ENCODE measurements at places on chromosomes 7 and 10.

DNA sequence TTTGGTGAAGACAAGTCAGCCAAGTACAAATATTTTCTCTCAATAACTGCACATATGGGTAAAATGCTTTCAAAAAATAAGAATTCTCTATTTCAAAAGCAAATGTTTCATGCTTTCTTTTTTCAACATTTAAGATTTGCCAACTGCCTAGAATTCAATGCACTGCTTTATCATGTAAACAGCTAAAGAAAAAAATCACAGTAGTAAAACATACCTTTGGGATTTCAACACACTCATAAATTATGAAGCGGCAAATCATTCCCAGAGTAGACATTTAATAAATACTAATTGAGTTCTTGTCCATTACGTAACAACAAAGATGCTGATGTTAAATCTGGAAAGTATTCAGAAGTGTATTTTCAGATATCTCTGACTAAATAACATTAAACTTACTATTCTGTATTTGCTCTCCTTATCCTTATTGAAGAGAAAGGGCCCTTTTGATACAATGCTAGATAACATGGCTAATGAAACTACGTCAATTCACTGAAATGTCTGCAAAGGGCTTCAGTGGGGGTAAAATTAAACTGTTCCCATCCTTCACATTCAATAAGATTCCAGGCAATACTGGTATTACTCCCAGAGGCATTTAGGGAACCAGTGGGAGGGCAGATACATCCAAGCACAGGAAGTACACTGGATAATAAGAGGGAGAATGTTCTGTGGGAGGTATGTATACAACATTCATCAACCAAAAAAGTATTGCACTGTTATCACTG lies 13.9 kb downstream of the NAPEPLD start:
- DNase-seq: no peak

- DNase-seq: no peak
Measured at GRCh38 chr10:83538047-83538446, 601.3 kb upstream of the GHITM start.

DNA sequence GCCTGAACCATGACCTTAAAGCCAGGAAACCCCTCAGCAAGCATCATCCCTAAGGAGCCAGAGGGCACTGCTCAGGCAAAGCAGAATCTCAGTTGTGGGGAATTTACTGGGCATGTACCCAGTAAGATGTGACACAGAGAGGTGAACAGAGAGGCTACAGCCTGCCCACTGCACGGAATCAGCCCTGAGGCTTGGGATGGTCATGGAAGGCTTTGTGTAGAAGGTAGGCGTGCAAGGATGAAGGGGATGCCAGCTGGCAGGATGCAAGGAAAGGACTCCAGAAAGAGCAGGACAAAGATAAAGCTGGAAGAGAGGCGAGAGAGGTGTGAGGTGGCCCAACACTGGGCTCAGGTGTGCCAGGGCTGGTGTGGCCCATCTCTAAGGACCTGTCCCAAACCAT lies 2.4 kb upstream of the AIFM2 start:
- DNase-seq: no peak

- DNase-seq: no peak
Measured at GRCh38 chr10:125021686-125022344, 79.9 kb downstream of the ZRANB1 start.

DNA sequence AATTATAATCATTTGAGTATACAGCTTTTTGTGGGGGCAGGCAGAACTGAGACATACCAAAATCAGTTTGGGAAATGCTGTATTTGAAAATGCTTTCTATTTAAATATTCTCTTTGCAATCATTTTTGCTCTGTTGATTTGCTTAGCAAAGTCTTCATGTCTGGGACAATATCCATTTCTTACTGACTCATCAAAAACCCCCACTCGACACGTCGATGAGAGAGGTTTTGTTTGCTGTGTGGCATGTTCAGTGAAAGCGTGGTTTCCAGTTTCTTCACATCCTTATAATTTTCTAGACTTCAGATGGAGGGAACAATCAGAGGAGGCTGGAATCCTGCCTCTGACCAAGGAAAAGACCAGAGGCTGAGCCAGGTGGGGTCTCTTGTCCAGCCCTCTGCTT lies 28.9 kb downstream of the HTRA1 start:
- no peak for DNase-seq

DNA sequence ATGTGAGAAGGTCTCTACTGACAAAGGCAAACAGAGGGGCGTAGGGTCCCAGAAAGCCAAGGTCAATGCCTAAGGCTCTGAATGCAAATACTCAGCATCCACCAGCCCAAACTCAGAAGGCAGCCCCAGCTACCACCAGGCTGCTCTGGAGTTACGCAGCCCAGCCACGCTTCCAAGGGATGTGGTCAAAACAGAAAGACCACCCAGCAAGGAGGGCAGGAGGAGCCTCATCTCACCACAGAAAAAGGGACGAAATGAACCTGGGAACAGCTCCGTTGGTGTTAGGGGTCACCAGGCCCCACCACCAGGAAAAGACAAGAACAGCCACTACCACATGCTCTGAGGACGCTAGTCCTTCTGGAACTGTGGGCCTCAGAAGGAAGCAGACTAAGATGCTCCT lies 65.1 kb downstream of the CTBP2 start:
- no peak for DNase-seq

GRCh38 chr7:50832744-50833143 lies 50.0 kb upstream of the GRB10 start:
- no peak for DNase-seq

- DNase-seq: no peak
Measured at GRCh38 chr7:29372351-29373090, 177.9 kb downstream of the CHN2 start.

DNA sequence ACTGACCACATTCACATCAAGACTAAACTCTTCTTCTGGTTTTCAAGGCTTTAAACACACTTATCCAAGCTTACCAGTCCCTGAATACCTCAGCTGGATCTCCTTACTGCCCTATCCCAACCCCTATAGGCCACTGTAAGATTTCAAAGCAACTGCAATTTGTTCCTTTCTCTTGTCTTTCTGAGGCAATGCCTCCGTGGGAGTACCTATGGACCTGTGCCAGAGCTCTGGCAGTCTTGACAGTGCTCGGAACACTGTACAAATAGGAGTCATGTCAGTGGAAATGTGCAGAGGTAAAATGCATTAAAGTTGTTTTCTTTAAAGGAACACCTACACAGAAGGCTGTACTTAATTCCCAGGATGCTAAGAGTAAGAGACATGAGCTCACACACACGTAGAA lies 124.7 kb downstream of the CNOT4 start:
- DNase-seq: no peak

DNA sequence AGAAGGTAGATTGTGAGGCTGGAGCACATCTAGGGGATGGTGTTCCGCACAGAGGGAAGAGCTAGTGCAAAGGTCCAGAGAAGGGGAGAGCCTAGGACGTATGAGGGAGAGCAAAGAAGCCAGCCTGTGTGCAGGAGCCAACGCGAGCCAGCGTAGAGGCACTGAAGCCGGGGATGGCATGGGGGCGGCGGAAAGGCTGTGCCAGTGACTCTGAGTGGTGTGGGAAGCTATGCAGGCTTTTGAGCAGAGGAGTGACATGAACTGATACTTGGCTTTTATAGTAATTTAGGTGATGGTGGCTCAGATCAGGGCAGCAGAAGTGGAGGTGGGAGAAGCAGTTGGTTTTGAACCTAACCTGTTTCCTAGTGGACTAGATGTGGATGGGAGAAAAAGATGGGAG lies 65.8 kb downstream of the ATXN7L1 start:
- DNase-seq: no peak

DNA sequence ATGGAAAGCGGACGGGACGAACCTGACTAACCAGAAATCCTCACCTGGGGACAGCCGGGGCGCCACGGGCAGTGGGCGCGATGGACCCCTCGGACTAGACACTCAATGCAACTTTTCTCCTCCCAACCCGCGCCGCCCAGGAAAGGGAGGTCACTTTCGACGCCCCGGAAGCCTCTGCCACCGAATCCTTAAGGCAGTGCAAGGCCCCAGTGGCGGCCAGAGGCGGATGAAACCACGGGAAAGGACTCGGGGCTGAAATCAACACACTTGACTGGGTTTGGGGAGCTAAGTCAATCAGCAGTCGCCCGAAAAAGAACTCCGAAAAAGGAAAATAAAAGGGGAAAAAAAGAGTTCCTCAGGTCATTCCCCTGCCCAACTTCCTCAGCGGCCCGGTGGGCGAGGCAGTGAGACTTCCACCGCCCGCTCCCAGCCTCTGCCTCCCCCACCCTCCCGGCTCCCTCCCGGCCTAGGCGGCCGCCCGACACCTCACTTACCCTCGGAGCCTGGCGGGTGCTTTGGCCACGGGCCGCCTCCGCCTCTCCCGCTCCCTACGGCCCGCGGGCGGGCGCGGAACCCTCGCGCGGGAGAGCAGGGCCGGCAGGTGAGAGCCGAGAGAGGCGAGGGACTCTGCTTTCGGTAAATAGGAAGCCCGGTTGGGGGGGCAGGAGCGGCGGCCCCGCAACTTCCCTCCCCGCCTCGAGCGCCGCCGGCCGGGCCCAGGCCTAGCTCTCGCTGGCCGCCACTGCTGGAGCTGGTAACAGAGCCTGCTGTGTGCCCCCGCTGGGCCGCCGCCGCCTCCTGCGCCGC lies 518 bp downstream of the WAPL start:
- DNase-seq: no peak

- DNase-seq: no peak
Measured at GRCh38 chr7:54978364-54979116, 40.3 kb upstream of the EGFR start.

DNA sequence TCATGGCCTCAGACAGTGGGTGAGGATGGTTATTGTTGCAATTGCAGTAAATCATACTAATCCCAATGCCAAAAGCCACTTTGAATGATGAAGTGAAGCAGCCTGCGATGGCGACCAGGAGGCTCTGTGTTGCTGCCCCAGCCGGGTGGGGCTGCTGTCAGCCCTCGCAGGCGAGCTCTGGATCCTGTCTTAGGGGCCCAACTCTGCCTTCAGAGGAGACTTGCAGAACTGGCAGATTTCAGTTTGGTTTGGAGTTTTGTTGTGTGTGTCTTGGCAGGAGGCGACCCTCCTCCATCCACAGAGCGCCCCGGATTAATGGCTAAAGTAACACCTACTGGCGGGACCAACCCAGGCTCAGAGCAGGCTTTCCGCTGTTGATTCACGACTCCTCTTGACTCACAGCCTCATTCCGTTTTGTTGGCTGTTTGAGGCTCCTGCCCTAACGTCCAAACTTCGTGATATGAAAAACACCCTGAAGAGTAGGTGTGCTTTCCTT lies 67.9 kb upstream of the BMPER start:
- DNase-seq: no peak
